ENCODE measurements at places on chromosomes 11 and 22.
A peak's percentile ranks its signal among the peaks of the same experiment; 100 is the strongest.

DNA sequence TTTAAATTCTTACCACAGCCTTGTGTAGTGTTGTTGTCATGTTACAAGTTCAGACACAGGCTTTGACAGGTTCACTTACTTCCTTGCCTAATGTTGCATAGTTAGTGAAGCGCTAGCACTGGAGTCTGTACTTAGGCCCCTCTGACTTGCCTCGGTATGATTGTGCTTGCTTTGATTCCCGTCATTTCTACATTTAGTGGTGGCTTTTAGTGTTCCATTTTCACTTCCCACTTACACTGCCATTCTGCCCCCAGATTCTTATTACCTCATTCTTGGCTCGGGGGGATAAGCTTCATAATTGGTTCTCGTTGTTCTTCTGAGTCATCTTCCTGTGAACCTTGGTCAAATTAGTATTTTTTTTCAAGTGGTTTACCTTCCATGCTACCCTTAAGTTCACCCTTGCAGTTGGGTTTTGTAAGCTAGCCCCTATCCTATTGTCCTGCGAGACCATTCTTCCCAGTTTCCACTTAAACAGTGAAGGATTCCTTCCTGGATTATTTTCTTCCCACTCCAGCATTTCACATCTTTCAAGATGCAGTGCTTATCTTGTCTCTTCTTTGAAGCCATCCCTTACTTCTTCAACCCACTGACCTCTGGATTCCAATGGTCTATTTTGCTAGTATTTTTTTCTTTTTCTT is 68.7 kb downstream of the DDX10 start:
- no peak for DNase-seq

DNA sequence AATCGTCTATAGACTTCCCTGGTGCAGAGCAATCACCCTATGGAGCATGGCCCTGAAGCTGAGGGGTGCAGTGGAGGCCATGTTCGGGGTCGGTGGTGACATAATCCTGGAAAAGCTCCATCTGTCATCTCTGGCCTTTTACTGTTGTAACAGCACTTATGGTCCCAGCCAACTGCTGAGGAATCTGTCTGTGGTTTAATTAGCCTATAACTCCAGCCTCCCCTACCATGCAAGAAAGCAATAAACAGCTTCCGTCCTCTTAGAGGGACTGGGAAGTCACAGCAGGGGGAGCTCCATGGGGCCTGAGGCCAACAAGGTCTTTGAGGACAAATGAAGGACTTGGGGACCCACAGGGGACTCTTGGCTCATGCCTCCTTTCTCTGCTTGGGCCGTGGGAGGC is 159.1 kb upstream of the NECTIN1 start:
- DNase-seq, result peak; percentile 34

- no peak for DNase-seq
Observed at GRCh38 chr22:29117799-29118477, 45.1 kb downstream of the KREMEN1 start.

GRCh38 chr11:35281169-35281688 is 138.1 kb downstream of the SLC1A2 start:
- DNase-seq, result no peak

DNA sequence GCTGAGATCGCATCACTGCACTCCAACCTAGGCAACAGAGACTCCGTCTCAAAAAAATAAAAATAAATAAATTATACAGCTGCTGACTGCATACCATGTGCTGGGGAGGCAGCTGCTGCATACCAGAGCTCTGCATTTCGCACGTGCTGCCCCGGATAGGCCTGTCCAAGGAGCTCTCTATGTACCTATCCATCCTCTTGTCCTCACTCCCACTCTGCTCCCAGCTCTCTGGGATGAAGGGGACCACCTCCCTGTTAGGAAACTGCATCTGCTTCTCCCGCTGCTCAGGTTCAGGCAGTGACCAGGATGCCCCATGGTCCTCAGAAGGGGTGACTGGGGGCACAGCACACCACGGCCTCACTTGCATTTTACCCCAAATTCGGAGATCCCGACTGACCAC is 302.3 kb downstream of the BRD1 start:
- DNase-seq, result no peak

- no peak for DNase-seq
Observed at GRCh38 chr22:45192701-45193187, 29.0 kb downstream of the NUP50 start.

- DNase-seq, result no peak
Observed at GRCh38 chr22:17281440-17281841, 62.2 kb upstream of the ADA2 start.

DNA sequence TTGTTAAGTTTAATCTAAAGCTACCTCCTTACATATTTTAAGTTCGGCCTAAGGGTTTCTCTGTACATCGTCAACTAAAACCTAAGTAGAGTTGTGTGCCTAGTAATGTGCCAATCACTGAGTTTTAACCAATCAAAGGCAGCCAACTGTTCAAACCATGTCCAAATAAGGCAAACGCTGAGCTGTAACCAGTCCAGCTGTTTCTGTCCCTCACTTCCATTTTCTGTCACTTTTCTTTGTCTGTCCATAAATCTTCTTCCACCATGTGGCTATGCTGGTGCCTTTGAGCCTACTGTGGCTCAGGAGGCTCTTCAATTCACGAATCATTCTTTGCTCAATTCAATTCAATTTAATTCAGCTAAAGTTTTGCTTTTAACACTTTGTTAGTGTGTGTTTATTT is 13.9 kb upstream of the ATXN10 start:
- DNase-seq, result no peak

DNA sequence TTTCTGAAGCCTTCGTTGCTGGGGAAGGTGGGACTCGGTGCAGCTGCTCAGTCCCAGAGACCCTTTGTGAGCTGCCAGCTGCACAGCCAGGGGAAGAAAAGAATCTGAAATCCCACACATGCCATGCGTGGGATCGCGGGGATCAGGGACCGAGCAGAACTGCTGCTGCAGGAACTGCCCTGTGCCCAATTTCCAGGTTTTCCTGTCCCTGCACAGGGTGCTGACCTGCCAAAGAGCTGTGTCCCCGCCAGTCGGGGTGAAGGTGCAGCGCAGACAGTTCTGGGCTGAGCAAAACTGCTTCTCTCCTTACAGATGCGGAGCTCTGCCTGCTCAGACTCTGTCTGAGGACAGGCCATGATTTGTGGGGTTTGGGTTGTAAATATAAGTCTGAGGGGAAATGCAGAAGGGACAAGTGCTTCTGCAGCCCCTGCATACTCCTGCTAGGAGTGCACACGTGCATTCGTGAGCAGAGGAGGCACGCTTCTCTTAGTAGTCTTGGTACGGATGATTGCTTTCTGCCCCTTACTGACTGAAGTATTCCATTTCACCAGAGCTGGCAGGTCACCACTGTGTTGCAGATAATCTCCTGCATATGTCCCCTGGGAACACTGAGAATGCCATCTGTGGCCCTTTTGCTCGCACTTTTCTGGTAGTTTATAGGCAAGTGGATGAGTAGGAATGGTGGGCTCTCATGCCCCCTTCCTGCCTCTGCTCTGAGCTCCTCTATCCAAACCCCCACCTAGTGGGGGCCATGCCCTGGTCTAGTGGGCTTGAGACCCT is 141.4 kb downstream of the PARVA start:
- DNase-seq, result no peak

DNA sequence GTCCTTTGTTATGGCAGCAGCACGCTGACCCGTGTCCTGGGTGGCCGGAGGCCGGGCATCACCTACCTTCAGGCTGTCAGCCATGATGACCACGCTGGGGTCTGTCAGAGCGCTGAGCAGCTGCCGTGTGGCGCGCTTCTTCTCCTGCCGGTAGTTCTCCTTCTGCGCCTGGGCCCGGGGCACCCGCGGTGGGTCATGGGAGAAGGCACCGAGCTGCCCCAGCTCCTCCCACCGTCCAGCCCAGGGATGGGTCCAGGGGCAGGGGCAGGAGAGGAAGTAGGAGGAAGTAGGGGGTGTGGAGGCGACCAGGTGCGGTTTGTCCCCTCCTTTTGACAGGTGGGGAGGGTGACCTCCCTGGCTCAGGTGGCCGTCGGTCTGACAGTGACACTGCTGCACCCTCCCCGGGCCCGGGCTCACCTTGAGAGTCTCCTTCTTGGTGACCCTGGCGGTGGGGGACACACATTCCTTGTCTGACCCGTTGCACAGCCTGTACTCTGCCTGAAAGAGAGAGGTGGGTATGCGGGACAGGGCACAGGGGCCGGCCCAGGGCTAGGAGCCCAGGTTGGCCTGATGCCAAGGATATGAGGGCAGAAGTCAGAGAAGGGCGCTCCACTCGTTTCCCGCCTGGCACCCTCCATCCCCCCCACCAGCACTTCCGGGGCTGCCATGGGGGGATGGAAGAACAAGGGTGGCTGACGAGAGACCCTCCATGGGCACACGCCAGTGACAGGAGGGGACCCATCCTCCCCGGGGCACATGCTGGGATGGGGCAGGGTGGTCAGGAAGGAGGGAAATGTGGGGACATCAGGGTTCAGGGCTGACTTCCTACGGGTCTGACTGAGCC is 43.0 kb downstream of the OSBPL5 start:
- DNase-seq, result no peak

DNA sequence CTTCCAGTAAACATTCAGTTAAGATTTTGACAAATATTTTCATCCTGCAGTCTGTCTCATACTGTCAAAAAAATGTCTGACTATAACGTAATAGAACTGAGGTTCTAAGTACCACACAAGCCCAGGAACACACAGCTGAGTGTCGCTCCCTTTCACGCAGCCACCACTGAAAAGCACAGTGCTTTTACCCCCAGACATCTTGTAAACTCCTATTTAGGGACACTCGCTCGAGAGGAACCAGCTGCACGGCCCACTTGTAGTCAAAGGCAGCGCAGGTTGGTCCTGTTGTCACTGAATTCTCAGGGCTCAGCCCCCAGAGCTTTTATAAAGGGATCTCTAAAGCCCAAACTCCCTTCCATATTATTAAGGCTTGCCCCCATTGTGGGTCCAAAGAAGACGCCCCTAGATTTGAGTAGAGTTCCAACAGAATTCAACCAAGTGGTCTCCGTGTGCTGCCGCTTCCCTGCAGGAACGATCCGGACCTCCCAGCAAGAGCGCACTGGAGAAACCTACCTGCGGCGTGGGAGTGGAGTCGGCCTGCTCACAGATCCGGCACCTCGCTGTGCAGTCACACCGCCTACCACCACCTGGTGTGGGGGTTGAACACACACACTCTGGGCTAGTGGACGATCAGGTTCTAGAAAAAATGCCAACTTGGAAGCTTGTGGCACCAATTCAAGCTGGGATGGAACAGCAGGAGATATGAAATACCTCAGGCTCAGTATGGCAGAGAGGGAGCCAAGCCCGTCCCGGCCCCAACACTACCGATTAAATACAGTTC is 23.4 kb downstream of the ASPHD2 start:
- peak; percentile 83 for DNase-seq

DNA sequence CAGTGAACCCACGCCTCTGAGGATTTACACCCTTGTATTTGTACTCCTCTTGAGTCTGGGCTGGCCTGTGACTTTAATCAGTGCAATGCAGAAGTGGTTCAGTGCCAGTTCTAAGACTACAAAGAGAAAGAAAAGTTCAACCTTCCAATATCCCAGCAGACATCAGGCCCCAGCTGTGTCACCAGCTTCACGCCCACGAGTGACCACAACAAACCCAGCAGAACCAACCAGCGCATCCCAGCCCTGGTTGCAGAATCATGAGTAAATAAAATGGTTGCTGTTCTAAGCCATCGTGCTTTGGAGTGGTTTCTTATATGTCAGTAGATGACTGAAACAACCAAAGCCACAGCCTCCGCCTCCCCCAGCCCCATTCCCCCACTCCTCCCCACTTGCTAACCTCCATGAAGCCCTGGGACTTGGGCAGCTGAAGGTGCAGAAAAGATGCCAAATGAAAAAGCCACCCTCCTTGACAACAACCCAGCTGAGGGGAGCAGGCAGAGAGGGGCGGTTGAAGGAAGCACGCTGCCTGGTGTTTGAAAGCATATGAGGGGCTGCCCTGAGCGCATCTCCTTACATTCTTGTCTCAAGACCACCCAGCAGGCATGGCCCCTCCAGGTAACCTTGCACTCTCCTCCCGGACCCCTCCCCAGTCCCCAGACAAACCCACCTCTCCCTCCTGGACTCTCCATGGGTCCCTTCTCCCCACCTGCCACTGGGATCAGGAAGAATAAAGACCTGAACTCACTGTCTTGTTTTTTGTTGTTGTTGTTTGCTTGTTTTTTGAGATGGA is 20.9 kb downstream of the TSKU start:
- DNase-seq, result no peak

DNA sequence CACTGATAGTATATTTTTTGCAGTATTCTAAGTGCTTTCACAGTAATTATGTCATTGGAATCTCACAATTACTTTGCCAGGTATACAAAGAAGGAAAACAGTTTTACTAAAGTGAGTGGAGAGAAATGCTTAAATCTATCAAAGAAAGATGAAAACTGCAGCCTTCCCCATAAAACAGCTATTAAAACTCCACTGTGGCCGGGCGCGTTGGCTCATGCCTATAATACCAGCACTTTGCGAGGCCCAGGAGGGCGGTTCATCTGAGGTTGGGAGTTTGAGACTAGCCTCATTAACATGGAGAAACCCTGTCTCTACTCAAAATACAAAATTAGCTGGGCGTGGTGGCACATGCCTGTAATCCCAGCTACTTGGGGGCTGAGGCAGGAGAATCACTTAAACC is 19.1 kb downstream of the OR51E1 start:
- DNase-seq, result no peak

- no peak for DNase-seq
Observed at GRCh38 chr22:45742866-45743450, 71.3 kb downstream of the ATXN10 start.

DNA sequence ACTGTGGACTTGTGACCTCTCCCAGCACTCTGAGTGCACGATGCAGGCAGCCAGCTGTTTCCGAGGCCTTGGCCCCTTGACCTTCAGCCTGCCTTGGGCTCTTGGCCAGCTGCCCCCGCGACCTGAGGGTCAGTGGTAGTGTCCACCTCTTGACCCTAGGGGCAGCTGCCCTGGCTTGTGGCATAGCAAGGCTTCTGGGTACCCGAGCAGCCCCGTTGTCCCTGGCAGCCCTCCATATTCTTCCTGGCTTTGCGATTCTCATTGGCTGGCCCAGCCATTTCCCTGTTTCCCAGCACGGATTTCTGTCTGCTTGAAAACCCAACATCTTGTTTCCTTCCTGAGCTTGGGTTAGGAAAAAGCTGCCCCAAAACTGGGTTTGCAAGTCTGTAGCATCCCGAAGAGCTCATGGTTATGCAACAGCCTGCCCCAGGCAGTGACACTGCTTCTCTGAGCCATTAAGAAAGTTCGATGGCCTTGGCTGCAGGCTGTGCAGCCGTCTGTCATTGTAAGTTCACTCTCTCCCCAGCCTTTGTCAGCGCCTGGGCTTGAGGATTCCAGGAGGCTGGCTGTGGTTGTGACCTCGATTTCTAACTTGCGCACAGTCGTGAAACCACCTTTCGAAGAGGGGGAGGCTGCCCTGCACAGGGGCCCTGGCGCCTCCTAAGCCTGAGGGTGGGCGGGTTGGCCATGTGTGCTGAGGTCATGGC is 48.8 kb downstream of the FBLN1 start:
- peak; percentile 24 for DNase-seq
